ENCODE measurements at places on chromosomes 5 and 9. TPM values are rescaled to one million over a fixed set of nuclear protein-coding genes. Genes with fewer than 3 reads are reported as not detected.
A peak's percentile ranks its signal among the peaks of the same experiment; 100 is the strongest.

PCDHGA7 gene
- polyA plus RNA-seq: 0.54 TPM

DNA sequence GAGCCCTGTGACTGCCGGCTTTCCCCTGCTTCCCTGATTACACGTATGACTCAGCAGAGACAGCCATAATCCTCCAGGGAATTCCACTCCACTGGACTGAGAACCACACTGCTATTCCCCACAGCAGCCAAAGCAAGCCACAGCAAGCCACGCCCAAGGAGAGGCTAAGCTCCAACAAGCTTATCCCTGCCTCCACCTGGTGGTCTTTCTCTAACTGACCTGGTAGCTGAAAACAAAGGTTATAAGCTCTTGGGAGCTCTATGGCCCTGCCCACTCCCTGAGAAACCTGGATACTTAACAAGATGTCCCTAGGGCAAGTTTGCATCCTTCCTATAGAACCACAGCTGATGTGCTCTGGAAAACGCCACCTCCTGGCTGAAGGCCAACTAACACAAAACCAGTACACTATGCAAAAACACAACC is 613.7 kb upstream of the CDH18 start:
- no peak overlapping the region for H3K27ac ChIP-seq
- H3K27me3 ChIP-seq: no peaks in the 10 kb centered on the region
- no peaks in the 10 kb centered on the region for H3K36me3 ChIP-seq
- DNase-seq: no peak
- H3K4me3 ChIP-seq: no peak overlapping the region
- no peaks in the 10 kb centered on the region for H3K4me1 ChIP-seq

DNA sequence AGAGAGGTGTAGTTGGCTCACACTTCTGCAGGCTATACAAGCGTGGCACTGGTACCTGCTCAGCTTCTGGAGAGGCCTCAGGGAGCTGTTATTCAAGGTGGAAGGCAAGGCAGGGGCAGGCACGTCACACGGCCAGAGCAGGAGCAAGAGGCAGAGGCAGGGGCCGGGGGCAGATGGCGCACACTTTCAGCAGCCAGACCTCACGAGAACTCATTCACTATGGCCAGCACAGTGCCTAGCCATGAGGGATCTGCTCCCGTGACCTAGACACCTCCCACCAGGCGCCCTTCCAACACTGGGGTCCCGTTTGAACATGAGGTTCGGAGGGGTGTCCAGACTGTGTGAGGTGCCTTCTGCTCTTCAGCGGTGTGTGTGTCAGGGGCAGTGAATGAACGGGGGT is 71.0 kb upstream of the FCN1 start:
- no peak for DNase-seq
- H3K27ac ChIP-seq: no peak overlapping the region
- H3K4me1 ChIP-seq: no peaks in the 10 kb centered on the region
- H3K27me3 ChIP-seq: peaks cover 5% of the 10 kb centered on the region
- no peaks in the 10 kb centered on the region for H3K36me3 ChIP-seq

DNA sequence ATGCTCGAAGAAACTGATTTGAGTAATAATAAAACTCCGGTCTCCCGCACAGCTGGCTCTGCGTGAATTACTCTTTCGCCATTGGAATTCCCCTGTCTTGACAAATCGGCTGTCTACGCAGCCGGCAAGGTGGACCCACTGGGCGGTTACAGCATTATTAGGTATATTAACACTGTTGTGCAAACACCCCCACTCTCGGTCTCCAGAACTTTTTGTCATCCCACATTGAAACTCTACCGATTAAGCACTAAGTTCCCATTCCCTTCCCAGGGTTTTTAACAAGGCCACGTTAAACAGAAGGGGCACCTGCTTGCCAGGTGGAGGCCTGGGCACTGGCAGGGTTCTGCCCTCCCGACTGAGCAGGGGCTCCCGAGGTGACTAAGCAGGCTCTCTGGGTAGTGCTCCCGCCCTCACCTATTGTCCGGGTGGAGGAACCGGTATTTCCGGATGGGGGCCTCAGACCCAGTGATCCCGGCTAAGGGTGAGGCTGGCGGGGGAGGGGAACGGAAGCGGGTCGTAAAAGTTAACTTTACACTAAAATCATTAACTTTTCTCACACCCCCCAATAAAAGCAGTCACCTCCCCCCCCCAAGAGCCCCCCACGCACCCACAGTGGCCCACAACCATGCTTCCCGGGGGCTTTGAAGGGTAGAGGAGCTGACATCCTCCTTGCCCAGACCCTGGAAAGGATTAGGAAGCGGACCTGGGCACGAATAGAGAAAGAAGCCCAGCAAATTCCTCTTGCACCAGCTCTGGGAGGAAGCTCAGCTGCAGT is 53.5 kb upstream of the TJP2 start:
- no peaks in the 10 kb centered on the region for H3K36me3 ChIP-seq
- H3K27ac ChIP-seq: peak overlapping the region; percentile 55
- no peaks in the 10 kb centered on the region for H3K27me3 ChIP-seq
- peak overlapping the region; percentile 87 for H3K4me3 ChIP-seq

GRCh38 chr5:138702166-138703077 is 50.8 kb upstream of the CTNNA1 start:
- H3K27ac ChIP-seq: no peak overlapping the region
- no peak overlapping the region for H3K4me3 ChIP-seq
- H3K4me1 ChIP-seq: peaks cover 10% of the 10 kb centered on the region
- H3K27me3 ChIP-seq: no peaks in the 10 kb centered on the region

NUTM2G gene
- polyA plus RNA-seq: not detected

PIP5KL1 gene
- polyA plus RNA-seq: 0.28 TPM

GRCh38 chr5:72273547-72273946 is 46.5 kb downstream of the MRPS27 start:
- no peak overlapping the region for H3K27ac ChIP-seq
- no peaks in the 10 kb centered on the region for H3K36me3 ChIP-seq
- peaks cover 5% of the 10 kb centered on the region for H3K4me1 ChIP-seq
- no peak overlapping the region for H3K4me3 ChIP-seq

GPR150 gene
- 0.01 TPM for polyA plus RNA-seq

- peaks cover 12% of the 10 kb centered on the region for H3K27me3 ChIP-seq
- H3K36me3 ChIP-seq: no peaks in the 10 kb centered on the region
- no peaks in the 10 kb centered on the region for H3K4me1 ChIP-seq
- no peak overlapping the region for H3K4me3 ChIP-seq
These were observed 190.6 kb downstream of the NSG2 start for GRCh38 chr5:174236070-174236469.

DNA sequence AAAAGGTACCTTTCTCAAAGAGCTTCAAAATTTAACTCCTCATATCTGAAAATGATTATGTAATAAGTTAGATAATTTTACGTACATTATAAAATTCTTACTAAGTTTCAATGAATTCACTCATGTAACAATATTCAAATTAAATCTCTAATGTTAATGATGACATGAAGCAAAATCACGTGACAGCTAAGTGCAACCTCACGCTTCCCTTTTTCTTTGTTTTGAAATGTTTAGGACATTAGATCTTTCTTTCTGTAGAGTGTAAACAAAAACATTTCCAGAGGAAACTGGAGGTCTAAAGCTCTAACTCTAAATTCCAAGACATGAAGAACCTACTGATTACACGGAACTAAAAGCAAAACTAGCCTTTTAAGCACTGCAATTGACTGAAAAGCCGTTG is 227.3 kb upstream of the TBCA start:
- no peak for DNase-seq
- no peak overlapping the region for H3K27ac ChIP-seq
- no peaks in the 10 kb centered on the region for H3K27me3 ChIP-seq
- no peak overlapping the region for H3K4me3 ChIP-seq
- peaks cover 4% of the 10 kb centered on the region for H3K4me1 ChIP-seq

DNA sequence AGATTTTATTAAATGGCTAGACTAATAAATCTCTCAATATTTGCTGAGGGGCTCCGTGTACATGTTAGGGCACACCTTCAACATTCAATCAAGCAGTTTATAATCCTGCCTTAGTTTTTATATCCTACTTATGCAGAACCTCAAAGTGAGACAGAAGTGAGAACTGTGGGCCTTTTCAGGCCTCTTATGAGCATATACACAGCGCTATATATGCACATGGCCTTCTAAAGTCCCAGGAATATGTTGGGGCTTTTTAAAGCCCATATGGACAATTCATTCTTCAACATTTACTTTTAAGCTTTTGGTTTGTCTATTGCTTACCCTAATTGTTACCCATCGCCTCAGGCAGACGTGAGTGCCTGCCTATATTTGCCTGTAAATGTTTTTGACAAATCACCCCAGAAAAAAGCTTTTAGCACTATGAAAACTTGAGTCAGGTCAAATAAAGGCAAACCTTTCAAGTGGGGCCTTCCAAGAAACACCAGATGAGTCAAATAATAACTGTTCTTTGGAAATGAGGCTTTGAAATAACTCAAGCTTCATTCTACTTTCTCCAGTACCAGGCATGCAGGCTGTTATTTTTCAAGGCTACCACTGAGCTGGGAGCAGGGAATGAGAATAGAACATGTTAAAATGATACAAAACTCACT is 58.2 kb downstream of the ESM1 start:
- no peak overlapping the region for H3K4me3 ChIP-seq
- no peaks in the 10 kb centered on the region for H3K4me1 ChIP-seq
- H3K27ac ChIP-seq: no peak overlapping the region
- no peak for DNase-seq

GRCh38 chr5:133423618-133424282 is 188.6 kb downstream of the FSTL4 start:
- H3K27me3 ChIP-seq: no peaks in the 10 kb centered on the region
- no peak overlapping the region for H3K4me3 ChIP-seq
- no peaks in the 10 kb centered on the region for H3K4me1 ChIP-seq
- no peak overlapping the region for H3K27ac ChIP-seq
- peak; percentile 37 for DNase-seq

DNA sequence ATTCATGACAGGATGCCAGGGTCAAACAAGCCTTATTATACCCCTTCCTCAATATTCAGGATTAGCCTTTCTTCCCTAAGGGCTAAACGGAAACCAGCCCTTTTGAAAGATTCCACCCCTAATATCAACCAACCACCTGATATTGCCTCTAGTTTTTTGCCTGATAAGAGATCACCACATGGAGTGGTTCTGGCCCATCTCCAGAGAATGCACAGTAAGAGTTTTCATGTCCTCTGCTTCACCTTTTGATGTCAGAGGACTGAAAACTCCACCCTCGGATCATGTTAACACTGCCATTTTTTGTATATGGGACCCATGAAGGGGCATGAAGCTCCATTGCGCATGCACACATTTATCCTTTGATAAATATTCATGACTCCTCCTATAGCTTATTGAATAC is 5.8 kb upstream of the LNPEP start:
- no peak overlapping the region for H3K4me3 ChIP-seq
- no peak for DNase-seq
- H3K27ac ChIP-seq: no peak overlapping the region
- H3K36me3 ChIP-seq: no peaks in the 10 kb centered on the region
- H3K4me1 ChIP-seq: peaks cover 22% of the 10 kb centered on the region
- no peaks in the 10 kb centered on the region for H3K27me3 ChIP-seq

DNA sequence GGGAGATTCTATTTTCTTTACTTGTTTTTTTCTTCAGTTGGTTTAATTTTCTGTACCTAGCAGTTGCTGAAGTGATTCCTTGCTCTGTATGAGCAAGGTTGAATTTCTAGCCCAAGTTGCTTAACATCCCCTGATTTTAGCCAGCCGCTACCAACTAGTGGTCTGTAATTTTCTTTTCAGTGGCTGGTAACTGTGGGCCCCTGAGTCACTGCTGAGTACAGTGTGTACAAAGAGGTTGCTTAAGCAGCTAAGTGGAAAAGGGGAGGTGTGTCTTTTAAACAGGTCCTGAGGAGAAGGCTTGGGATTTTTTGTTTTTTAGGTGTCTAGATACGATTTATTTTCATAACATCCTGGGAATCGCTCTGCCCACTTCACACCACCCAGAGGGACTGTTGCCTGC is 254.7 kb downstream of the NR3C1 start:
- H3K4me1 ChIP-seq: peaks cover 47% of the 10 kb centered on the region
- no peak overlapping the region for H3K4me3 ChIP-seq
- H3K27me3 ChIP-seq: no peaks in the 10 kb centered on the region
- no peak for DNase-seq
- no peak overlapping the region for H3K27ac ChIP-seq
- no peaks in the 10 kb centered on the region for H3K36me3 ChIP-seq

DNA sequence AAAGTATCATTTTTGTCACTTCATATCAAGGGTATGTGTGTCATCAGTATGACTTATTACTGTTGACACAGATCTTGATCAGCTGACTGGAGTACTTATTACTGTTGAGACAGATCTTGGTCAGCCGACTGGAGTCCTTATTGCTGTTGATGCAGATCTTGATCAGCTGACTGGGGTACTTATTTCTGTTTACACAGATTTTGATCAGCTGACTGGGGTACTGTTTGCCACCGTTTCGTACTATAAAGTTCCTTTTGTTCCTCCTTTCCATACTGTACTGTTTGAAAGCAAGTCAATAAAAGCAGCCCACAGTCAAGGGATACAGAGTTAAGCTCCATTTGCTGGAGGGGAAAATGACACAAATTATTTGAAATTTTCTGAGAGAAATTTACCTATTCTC is 347.3 kb downstream of the CDH12 start:
- H3K27ac ChIP-seq: no peak overlapping the region
- H3K36me3 ChIP-seq: no peaks in the 10 kb centered on the region
- no peaks in the 10 kb centered on the region for H3K27me3 ChIP-seq
- H3K4me1 ChIP-seq: no peaks in the 10 kb centered on the region
- DNase-seq: no peak

- H3K27ac ChIP-seq: no peak overlapping the region
- DNase-seq: no peak
- H3K27me3 ChIP-seq: peaks cover 3% of the 10 kb centered on the region
- H3K36me3 ChIP-seq: no peaks in the 10 kb centered on the region
- no peak overlapping the region for H3K4me3 ChIP-seq
These were observed 39.4 kb downstream of the PRRX2 start for GRCh38 chr9:129704807-129705206.

FOXD1 gene
- polyA plus RNA-seq: not detected

GRCh38 chr5:172545291-172545801 is 91.0 kb upstream of the SH3PXD2B start:
- peaks cover 19% of the 10 kb centered on the region for H3K4me1 ChIP-seq
- no peak overlapping the region for H3K27ac ChIP-seq
- H3K4me3 ChIP-seq: no peak overlapping the region
